ENCODE measurements at places on chromosomes 6 and 20.

DNA sequence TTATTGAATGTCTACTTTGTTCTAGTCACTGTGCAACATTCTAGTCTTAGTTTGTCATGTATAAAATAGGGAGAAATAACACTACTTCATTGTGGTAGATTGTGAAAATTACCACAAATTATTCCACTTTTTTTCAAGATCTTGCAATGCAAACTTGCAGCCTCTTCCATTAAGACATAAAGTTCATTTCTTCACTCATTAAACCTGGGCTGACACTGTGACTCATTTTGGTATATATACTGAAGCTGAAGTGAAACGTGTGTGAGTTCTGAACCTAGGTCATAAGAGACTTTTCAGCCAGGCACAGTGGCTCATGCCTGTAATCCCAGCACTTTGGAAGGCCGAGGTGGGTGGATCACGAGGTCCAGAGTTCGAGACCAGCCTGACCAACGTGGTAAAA, 329.0 kb downstream of the BCKDHB start:
- no peak for DNase-seq

- DNase-seq = no peak
These were observed 6.0 kb upstream of the DNAAF9 start for GRCh38 chr20:3413393-3413889.

GRCh38 chr6:32867554-32868256, 13.7 kb downstream of the PSMB9 start:
- no peak for DNase-seq

GRCh38 chr20:47256668-47257236, 99.7 kb downstream of the ZMYND8 start:
- no peak for DNase-seq

GRCh38 chr20:50932691-50933280, 1.5 kb upstream of the ADNP start:
- DNase-seq = no peak

DNA sequence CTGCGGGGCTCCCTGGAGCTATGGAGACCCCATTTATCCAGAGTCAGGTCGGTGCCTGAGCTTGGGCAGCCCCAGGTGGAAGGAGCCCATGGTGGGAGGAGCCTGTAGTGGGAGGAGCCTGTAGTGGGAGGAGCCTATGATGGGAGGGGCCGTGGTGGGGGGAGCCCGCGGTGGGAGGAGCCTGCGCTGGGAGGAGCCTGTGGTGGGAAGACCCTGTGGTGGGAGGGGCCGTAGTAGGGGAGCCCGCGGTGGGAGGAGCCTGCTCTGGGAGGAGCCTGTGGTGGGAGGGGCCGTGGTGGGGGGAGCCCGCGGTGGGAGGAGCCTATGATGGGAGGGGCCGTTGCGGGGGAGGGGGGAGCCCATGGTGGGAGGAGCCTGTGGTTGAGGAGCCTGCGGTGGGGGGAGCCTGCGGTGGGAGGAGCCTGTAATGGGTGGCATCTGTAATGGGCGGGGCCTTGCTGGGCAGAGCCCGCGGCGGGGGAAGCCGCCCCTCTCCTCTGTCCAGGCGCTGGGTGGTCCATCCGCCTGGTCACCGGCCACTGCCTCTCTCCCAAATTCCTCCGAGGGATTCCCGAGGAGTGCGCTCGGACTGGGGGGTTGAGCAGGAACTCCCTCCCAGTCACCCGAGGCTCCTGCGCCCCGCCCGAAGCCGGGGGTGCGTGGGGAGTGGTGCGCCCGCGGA, 567 bp upstream of the FNDC11 start:
- DNase-seq = peak; percentile 86

DNA sequence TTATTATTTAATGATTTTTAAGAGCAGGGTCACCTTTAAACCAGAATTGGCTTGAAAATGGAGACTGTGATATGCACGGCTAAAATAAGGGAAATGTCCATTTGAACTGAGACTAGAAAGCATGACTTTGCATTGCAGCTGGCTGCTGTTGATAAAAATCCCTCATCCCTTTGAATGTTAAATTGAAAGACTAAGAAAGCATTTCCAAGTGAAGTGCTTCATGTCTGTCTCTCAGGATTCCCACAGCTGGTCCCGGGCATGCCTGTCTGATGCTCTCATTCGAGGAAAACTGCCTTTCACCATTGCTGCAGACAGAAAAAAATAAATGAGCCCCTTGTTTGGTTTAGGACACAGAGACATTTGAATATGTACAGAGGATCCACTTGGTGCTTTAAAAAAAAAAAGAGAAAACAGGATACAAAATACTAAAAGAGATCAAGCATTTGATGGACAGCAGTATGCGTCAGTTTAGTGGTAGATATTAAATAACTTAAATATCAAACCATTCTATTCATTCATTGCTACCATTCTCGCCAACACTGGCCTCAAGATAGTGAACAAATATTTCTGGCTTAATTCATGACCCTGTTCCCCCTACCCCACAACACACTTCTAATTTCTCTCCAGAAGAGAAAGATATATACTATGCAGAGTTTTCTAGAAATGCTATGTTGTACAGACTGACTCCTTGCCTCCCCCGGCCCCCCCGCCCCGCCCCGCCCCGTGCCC, 55.0 kb downstream of the TBC1D7 start:
- DNase-seq = no peak

GRCh38 chr6:84379142-84379541, 151.7 kb upstream of the CEP162 start:
- no peak for DNase-seq

GRCh38 chr6:34140075-34140474, 5.8 kb downstream of the GRM4 start:
- DNase-seq = no peak

- DNase-seq = no peak
These were observed 13.4 kb upstream of the COL12A1 start for GRCh38 chr6:75219263-75219662.

GRCh38 chr6:111844376-111844775, 28.9 kb downstream of the FYN start:
- no peak for DNase-seq

GRCh38 chr6:37131104-37131959, 38.6 kb upstream of the PIM1 start:
- no peak for DNase-seq

DNA sequence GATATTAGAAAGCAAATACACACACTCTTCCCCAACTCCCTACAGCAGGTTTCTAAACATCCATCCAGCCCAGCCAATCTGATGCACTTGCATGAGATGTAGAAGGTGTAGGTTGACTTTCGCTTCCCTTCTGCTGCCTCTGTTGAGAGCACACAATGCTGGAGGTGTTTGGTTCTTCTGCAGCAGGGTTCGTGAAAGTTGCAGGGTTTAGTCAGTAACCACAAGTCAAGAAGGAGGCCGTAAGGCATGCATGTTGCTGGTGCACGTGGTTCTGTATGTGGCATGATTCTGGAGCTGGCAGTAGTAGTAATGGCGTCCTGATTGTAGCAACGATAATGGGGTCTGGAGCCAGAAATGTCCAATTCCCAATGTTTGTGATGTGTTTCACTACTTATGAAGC, 53.0 kb downstream of the DEK start:
- peak; percentile 2 for DNase-seq

DNA sequence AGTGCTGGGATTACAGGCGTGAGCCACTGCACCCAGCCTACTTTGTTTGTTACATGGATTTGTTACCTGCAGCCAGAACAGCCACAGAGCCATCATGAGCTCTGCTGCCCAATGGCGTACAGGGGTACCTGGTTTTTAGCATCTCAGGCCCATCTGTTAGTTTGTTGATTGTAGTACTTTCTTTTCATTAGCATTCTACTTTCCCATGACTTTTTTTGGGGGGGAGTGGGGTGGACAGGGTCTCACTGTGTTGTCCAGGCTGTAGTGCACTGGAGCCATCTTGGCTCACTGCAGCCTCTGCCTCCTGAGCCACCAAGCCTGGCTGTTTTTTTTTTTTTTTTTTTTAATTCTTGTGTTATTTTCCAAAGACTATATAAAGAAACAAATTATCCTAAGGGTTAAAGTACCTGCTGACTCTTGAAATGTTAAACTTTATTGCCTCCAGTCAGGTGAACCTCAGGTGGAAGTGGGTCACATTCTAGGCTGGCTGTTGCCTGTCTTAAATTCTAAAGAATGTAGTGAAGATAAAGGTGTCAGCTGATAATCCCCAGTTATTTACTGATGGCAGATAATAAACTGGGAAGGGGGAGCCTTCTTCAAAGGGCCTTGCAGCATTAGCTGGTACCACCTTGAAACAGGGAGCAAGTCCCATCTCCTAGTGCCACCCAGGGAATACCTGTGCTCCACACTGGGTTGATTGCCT, 15.2 kb downstream of the NEU1 start:
- no peak for DNase-seq

DNA sequence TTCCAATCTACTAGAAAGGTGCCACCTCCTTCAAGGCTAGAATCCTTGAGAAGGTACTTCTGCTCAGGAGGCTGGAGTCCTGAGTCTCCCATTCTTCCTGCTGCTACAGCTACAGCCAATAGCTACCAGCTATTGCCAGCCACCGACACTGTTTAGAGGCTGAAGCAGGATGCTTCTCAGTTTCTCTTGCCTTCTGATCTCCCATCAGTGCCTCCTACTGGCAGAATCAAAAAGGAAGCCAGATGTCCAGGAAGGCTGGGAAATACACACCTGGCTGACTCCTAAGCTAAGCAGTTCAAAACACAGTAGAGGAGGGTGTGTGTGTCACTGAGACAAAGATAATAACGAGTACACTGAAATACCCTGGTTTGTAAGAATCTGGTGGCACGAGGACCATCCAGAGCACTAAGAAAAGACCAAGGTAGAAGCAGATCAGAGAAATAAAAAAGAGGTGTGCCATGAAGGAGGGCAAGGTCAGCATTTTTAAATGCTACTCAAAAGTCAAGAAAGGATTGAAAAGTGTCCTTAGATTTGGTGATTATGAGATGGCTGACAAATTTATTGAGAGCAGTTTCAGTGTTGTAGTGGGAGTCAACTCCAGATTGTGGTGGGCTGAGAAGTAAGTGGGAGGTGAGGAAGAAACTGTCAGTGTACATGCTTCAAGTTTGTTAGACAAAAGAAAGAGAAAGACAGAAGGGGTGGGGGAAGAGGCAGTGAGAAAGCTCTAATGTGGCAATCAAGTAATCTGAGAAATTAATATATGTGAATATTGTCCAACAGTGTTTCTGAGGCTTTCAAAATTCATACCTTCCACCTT, 2.3 kb upstream of the HLA-DMA start:
- no peak for DNase-seq

DNA sequence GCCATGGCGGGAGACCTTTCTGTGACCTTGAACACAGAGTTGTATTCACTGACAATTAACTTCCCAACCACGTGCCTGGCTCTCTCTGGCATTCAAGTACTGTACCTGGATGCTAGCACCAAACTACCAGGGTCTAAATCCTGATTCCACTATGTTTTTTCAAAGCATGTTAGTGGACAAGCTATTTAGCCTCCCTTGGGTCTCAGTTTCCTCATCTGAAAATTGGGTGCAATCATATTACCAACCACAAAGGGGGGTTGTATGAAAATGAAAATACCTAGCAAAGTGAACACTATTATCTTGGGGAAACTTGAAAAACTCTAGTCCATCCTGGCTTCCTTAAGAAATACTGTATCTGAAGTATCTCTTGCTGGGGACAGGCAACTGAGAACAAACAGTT, 308.7 kb upstream of the SGK1 start:
- DNase-seq = no peak

DNA sequence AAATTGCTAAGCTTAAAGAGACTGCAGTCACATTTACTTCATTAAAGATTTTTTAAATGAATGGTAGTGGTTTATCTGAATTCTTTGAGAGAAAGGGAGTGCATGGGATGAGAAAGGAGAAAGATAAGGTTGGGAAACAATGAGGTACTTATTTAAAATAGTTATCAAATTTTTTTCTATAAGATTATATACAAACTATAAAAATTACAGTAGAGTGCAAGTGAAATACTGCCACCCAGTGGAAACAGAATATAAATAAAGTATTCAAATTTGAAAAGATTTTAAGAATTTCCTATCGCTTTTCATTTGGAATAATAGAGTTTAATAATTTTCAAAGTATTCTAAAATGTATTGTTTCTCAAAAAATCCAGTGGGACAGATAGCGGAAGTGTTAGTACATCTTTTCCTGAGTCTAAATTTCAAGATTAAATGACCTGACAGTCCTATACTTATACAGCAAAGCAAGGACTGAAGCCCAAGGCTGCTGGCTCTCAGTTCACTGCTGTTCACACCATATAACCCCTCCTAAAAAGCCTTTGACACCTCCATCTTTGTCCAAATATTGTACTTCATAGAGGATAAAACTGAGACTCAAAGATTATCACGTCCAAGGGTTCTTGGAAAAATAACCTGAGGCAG, 31.1 kb downstream of the EPM2A start:
- DNase-seq = no peak

DNA sequence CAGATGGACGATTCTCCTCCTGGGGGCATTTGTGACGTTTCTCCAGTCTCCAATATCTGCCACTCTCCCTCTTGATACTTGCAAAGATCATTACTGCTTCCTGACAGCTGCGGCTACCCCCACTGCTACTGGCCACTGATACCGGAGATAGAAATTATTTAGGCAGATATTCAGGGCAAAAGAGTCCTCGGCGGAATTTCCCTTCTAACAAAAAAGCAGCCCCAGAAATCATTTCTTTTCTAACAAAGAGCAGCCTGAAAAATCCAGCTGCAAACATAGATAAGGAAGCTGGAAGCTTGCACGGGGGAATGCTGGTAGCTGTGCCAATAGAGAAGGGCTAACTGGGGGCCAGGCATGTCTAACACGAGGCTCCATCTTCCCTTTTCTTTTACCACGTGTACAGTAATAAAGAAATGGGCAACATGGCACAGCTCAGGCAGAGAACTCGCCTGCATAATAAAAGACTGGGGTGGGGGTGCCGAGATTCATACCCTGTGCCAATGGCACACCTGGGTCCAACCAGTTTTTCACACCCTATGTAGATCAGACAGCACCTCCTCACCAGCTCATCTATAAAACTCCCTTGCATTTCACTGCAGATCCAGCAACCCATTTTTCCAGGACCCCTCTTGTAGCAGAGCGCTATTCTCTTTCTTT, 6.1 kb downstream of the TP53RK start:
- no peak for DNase-seq

GRCh38 chr6:10099529-10100140, 315.2 kb downstream of the TFAP2A start:
- DNase-seq = no peak
